Activated T-helper 17 cell treated with anti-CD3 and anti-CD28 coated beads, Interleukin-2, amount 50 U/mL, for 72 hours (primary cell): ENCODE measurements at places on chromosomes 4 and X. TPM values are rescaled to one million over a fixed set of nuclear protein-coding genes. Genes with fewer than 3 reads are reported as not detected.

DNA sequence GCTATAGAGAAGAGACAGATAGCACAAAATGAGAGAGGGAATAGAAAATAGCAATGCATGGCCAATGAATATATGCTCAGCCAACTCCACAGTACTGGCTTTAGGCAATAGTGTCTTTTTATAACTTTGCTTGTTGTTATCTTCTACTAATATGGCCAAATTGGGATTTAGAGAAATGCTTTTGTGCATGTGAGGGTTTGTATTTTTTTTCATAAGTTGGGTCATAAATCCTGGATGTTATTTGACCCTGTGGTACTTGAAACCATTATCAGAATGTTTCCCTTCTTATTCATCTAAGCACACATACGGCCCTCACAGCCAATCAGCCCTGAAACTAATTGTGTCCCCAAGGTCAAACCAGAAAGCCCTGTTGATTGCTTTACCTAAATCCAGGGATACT lies 35.2 kb upstream of the LPAR4 start:
- no peak for ATAC-seq

GRCh38 chr4:7808752-7809151 lies 130.9 kb downstream of the AFAP1 start:
- peak; percentile 28 for ATAC-seq

DNA sequence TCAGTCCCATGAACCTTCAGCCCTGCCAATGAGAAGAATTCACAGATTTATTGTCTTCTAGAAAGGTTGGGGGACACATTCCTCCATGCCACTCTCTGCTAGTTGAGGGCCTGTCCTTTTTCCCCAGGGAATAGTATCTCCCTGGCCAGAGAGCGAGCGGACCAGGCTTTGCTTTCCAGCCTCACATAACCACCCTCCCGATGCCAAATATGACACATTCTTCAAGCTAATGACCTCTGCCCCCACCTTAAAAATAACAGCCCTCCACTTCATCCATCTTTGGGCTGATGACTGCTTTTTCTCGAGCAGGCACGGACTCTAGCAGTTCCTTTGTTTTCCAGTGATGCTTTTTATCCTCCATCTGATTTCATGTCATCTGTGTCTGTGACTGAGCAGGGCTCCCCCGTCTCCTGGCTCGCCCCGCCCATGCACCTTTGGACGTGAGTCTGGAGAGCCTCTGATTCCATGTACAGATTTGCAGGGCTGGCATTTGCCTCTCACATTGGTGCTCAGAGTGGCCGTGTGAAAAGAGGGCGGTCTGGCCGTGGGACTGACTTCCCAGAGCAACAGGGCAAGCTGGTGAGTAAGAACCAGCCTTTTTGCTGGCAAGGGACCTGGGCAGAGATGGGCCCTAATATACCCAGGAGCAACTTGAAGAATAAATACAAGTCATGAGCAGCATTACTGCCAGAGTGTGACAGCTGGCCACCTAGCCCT lies 279.8 kb downstream of the BCOR start:
- ATAC-seq = no peak

GRCh38 chr4:10875144-10875799 lies 190.7 kb upstream of the CLNK start:
- no peak for ATAC-seq

The ADH1B gene
- total RNA-seq = not detected

GRCh38 chrX:129984111-129984958 lies 1.9 kb downstream of the BCORL1 start:
- ATAC-seq = no peak

The KLHL4 gene
- total RNA-seq = not detected

The BLOC1S4 gene
- 17.7 TPM for total RNA-seq

The SH3RF1 gene
- 1.4 TPM for total RNA-seq

- ATAC-seq = peak; percentile 89
Observed at GRCh38 chrX:148298737-148299136, 201.7 kb upstream of the AFF2 start.

DNA sequence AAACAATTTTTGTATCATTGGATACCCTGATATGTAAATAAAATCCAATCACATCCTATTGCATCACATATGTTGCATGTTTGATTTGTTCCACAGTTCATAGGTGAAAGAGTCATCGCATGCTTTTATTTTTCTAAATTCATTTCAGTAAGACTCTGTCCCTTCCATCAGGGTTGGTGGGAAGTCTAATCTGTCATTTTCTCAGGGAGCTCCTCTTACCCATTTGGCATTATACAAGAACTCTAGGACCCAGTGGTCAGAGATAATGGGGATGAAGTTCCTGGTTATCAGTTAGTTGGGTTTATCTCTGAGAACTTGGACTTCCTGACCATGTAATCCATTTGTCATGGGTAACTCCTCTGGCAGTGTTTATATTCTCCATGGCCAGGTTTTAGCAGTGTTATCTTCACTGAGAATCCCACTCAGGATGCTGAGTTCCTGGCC lies 227.1 kb upstream of the JADE1 start:
- ATAC-seq = no peak

GRCh38 chr4:38306482-38307071 lies 346.4 kb downstream of the PTTG2 start:
- peak; percentile 55 for ATAC-seq

DNA sequence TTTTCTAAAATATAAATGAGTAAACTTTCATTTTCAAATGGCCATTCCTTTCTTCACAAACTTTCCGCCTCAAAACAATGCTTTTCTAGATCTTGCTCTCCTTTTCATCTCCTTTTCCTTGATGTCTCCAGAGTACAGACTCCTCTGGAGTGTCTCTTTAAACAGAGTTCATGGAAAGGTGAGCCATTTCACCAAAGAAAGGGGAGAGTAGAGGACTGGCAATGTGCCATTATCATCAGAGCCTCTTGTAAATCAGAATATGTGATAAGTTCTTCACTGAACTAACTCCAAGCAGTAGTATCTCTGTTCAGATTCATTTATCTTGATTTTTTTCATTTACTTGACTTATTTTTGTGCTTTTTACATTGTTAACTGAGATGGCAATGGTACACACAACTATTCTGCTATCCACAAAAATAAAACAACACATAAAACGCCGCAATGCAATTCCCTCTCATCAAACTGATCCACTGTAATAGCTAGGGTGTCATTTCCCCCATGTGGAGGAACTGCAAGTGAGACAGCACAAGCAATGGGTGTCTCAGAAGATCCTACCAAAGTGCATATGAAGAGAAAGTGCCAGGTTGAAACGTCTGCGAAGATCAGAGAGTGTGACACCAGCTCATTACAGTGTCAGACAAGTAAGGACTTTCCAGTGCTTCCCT lies 125.4 kb downstream of the RASL11B start:
- ATAC-seq = no peak

The CHRDL1 gene
- total RNA-seq = not detected

- ATAC-seq = no peak
Observed at GRCh38 chrX:138771047-138771446, 59.5 kb upstream of the FGF13 start.

DNA sequence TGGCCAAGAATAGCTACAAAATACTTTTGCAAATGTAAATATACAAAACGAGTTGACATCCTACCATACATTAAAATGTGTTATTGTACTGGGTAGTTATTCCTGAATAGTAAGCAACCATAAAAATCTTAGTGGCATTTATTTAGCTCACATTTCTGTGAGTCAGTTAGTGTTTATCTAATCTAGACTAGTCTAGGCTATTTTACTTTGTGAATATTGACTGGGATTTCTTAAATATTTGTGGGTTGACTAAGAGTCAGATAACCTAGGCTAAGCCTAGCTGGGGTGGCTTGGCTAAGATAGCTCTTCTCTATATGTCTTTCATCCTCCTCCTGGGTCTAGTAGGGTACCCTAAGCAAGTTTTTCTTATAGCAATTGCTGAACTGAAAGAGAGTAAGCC lies 543.8 kb upstream of the DIAPH2 start:
- ATAC-seq = no peak

- ATAC-seq = no peak
Observed at GRCh38 chrX:5957506-5957905, 271.2 kb downstream of the NLGN4X start.

The DCAF12L2 gene
- total RNA-seq = not detected

DNA sequence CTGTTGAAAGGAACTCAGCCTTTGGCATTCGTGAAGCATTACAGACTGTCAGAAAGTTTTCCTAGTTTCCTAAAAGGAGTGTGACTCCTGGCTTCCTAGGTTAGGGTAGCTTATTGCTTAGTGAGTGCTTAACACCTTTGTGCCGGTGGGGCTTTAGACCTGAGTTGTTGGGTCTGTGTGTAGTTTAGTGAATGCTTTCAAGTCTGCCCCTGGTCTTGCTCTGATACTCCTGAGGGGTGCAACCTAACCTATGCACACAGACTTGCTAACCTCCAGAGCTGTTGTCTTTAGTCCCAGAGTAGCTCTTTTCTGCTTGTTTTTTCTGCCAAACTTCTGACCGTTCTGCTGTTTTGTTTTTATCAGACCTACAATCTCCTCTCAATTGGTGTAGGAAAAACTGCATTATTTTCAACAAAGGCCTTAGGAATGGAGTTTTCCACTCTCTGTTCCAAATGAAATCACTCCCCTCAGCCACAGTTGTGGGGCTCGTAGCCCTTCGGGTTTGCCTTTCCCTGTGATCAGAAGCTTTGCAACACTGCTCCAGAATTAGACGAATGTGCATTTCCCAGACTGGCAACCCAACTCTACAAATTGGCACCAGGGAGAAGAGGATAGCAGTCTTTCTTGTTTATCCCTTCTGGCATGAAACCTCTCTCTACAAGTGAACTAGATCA lies 1399.1 kb upstream of the PCDH7 start:
- no peak for ATAC-seq

GRCh38 chr4:86977621-86978184 lies 42.9 kb downstream of the AFF1 start:
- ATAC-seq = peak; percentile 86

DNA sequence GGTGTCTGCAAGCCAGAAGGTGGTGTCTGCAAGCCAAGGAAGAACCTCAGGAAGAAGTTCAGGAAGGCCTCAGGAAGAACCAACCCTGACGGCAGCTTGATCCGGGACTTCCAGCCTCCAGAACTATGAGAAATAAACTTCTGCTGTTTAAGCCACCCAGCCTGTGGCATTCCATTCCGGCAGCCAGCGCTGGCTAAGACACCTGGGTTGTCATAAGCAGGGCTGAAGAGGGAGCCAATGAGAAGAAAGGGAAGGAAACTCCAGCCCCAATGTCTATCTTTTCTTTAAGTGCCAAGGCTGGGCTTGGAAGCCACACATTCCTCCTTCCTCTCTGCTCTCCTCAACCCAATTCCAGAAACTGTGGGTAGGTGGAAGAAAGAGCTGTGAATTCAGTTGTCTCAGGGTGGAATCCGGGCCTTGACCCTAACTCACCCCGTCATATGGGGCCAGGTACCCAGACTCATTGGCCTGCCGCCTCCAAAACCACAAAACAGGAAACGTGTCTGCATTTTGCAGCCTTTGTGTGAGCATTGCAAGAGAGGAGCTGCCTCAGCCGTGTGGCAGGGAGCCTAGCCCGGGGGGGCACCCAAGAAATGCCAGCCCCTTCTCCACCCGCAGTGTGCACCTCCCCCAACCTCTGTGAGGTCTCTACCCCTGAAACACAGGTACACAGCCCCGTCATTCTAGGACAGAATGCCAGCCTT lies 26.8 kb downstream of the CRMP1 start:
- peak; percentile 34 for ATAC-seq

The PDE6B gene
- total RNA-seq = 10.8 TPM

DNA sequence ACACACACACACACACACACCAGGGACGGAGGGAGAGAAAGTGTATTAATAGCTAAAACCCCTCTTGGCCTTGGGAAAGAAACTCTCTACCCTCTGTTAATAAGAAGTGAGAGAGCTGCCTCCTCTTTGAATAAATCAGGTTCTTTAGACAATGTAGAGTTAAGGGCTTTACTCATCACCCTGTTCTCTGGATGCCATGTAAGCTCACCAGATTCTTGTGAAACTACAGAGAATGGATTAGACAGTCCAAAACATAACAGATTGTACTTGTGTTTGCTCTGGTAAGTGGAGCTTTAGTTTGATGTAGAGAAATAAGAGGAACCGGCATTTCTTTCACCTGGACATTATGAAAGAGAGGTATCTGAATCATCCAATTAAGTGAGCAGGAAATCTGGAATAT lies 263.2 kb downstream of the DMD start:
- no peak for ATAC-seq

GRCh38 chrX:153714256-153714655 lies 9.9 kb downstream of the BCAP31 start:
- no peak for ATAC-seq

DNA sequence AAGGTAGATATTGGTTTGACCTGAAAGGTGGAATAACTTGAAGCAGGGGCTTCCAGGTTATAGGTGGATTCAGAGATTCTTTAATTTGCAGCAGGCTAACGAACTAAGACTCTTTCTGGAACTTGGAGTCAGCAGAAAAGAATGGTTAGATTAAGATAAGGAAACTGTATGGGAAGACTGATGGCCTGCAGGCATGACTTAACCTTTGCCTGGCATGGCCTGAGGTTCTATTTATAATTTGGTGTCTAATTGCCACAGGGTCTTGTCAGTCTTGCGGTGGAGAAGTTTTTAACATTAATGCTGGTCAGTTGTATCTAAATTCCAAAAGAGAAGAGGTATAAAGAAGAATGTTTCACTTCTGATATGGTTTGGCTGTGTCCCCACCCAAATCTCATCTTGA lies 110.3 kb upstream of the VCX3A start:
- ATAC-seq = no peak

DNA sequence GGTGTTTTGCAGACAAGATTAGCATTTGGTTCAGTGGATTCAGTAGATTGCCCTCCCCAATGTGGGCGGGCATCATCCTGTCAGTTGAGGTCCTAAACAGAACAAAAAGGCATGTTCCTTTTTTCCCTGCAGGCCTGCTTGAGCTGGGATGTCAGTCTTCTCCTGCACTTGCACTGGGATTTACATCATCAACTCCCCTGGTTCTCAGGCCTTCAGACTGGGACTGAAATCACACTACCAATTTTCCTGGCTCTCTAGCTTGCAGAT lies 278.9 kb upstream of the FTHL17 start:
- ATAC-seq = no peak

- ATAC-seq = no peak
Observed at GRCh38 chr4:13988353-13989305, 361.1 kb upstream of the BOD1L1 start.

GRCh38 chr4:154534296-154534695 lies 15.9 kb downstream of the PLRG1 start:
- no peak for ATAC-seq

- peak; percentile 49 for ATAC-seq
Observed at GRCh38 chr4:3489451-3489962, 26.4 kb downstream of the DOK7 start.

DNA sequence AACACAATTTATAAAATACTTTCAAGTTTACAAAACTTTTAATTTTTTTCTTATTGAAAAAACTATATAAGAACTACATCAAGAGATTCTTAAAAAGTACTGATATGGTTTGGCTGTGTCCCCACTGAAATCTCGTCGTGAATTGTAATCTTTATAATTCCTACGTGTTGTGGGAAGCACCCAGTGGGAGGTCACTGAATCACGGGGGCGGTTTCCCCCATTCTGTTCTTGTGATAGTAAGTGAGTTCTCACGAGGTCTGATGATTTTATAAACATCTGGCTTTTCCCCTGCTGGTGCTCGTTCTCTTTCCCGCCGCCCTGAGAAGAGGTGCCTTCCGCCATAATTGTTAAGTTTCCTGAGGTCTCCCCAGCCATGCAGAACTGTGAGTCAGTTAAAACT lies 88.5 kb downstream of the FRAS1 start:
- ATAC-seq = no peak

The PAK3 gene
- 2.4 TPM for total RNA-seq

GRCh38 chrX:133670383-133670782 lies 255.1 kb upstream of the GPC4 start:
- ATAC-seq = no peak

- ATAC-seq = no peak
Observed at GRCh38 chr4:159035570-159035969, 67.3 kb upstream of the RAPGEF2 start.

- ATAC-seq = peak; percentile 37
Observed at GRCh38 chr4:140243278-140243753, 89.3 kb upstream of the MAML3 start.

The ARMCX5 gene
- total RNA-seq = 7.9 TPM

The GABRQ gene
- 0.05 TPM for total RNA-seq
